GDM1 (cell line): ENCODE measurements at places on chromosomes 1 and 21.

DNA sequence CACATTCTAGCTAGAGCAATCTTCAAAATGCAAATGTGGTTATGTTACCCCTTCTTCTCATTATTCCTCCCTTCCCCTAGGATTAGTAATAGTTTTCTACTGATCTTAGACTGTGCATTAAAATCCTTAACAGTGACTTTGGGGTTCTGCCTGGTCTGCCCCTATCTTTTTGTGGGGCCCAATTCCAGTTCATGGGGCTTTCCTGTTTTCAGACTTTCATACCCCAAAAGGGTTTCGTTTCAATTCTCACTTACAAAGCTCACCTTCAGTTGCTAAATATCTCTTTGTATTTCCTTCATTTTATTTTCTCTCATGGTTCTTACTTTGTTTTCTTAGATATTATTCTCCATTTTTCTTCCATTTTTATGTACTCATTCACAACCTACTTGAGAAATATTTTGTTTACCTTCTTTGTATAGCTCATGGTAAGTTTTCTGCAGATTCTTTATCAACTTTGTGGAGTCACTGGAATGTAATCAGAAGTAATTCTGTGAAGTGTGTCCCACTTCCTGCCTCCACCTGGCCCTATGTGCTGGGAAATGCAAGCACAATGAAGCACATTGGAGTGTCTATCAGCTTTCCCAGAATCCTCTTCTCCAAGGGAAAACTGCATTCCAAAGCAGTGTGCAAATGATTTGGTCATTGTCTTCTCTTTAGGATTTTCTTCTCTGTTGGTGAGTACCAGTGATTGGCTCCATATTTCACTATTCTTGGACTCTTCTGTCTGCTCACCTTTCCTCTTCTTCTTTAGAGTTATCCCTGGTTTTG lies 350.2 kb downstream of the ZNF326 start:
- DNase-seq = no peak

- DNase-seq = no peak
These were observed 9.1 kb upstream of the TMEM61 start for GRCh38 chr1:54971317-54971791.

DNA sequence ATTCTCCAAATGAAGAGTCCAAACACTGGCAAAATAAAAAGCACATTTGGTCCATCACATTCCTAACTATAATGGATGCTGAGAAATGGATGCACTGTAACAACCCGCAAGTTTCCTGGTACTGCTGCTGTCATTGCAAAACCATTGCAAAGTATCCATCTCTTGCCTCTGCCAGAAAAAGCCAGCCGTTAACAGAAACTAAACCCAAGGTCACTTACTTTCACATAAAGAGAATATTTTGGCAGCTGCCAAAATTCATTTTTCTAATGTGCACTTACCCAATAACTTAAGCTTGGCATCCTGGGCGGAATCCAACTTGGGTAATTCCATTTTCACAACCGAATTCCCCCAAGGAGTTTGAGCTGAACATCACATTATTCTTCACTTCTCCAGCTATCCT lies 77.0 kb upstream of the LRRC8D start:
- no peak for DNase-seq

DNA sequence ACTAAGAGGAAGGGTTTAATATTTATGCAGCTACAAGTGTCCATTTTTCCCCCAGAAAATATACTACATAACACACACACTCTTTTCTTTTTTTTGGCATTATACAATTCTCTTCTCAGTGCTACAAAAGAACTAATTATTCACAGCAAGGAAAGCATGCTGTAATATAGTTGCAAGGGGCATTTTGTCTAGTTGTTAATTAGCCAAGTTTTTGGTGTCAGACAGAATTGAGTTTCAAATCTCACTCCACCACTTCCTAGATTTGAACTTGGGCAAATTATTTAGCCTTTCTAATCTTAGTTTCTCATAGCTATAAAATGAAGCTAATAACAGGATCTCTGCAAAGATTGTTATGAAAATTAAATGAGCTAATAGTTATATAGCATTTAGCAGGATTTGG lies 60.0 kb upstream of the VTCN1 start:
- DNase-seq = no peak

DNA sequence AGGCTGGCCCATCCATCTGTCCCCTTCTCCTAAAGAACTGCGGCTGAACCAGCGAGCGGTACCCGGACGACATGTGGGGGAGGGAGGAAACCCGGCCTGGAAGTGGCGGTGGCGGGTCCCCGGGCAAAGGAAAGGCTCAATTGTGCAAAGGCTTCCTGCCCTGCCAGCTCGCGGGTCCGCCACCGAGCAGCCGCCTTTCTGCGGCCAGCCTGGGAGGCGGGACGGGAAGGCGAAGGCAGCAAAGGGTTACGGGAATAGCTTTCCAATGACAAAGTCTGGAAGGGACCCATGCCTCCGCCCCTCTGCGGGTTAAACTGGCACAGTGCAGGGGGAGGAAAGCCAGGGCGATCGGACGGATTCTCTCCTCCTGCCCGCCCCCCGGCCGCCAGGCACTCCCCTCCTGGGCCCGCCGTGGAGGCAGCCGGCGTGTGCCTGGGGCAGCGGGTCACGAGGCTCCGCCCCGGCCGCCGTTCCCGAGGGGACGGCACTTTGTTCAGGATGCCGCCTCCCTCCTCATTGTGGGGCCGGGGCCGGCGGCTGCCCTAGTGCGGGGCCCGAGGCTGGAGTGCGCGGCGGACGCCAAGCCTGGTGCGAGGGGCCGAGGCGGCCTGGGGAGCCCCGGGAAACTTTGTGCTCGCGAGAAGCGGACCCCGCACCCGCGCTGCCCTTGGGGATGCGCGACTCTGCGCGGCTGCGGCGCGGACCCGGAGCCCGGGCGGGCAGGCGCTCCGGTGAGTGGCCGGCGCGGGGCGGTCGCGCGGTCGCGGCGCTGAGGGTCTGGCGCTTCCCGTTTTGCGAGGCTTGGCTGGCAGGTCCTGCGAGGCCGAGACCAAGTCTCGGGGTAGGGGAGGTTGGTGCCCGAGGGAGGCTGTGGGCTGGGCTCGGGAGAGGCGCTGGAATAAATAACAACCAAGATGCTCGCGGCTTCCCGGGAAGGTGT lies at the start of gene NAV1:
TSS of gene NAV1 (plus strand) at position 516 of the 940 bp plus-strand sequence. CDS start 83,758 bp downstream, outside the sequence.
- DNase-seq = peak; percentile 42

DNA sequence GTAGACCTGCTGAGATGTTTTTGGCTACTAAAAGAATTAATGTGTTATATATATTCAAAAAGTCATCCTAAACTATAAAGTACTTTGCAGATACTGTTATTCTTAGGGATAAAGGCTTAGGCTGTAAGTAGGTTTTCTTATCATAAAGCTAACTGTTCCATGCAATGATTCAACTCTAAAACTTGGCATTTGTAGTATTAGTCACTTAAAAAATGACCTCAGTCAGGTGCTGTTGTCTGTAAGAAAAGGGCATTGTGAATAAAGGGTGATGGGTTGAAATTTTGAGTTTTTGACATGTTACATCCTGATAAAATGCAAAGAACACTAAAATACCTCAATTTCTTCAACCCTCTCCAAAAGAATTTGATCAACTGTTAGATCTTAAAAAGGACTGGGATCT lies 32.9 kb downstream of the ADCY10 start:
- DNase-seq = no peak
